ENCODE measurements at places on chromosomes 7 and 10.

GRCh38 chr10:84293574-84294016, 34.8 kb upstream of the CCSER2 start:
- no peak for DNase-seq

- no peak for DNase-seq
Observed at GRCh38 chr10:21517134-21518031, 8.1 kb downstream of the SKIDA1 start.

- DNase-seq: no peak
Observed at GRCh38 chr7:84336766-84337165, 142.2 kb upstream of the SEMA3A start.

DNA sequence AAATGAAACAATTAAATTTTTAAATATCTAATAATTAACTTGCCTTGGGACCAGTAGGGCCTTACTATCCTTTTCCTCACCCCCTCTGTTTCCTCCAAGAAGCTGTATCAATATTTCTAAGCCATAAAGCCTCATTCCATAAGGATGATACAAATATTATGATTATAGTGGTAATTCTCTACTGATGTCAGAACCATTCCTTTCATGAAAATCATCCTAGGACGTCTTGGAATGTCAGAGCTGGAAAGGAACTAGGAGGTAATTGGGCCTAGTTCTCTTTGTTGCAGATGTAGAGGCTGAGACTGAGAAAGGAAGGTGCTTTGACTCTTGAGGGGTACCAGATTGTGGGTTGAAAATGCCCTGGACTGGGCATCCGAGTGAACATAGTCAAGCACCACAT, 766.7 kb upstream of the GHITM start:
- DNase-seq: no peak

GRCh38 chr10:49010295-49010694, 70.7 kb upstream of the LRRC18 start:
- DNase-seq: no peak

DNA sequence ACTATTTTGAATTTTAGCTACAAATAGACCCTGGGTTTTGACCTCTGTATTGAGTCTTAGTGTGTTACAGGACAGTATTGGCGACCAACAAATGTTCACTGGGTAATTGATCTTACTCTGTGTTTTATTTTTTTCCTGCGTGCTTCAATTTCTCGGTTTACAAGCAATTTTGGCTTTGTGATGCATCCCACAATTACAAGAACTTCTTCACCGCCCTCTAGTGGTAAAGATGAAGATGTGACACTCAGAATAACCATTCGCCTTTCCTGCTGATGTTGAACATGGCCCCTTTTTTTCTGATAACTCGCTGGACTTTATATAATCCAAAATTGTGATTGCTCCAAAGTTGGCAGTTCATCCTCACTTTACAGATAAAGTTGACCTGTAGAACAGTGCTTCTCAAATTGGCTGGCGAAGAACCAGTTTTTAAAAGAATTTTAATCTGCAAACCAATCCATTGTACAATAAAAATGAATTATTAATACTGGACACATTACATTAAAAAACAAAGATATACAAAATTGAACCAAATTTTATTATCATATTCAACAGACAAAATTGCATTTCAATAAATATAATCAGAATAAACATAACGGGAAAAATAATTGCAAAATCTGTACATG, 20.2 kb upstream of the SMC3 start:
- DNase-seq: no peak

- DNase-seq: no peak
Observed at GRCh38 chr7:123535517-123535916, 1.1 kb upstream of the IQUB start.

GRCh38 chr10:23344241-23344841, at the start of gene C10orf67:
TSS of gene C10orf67 (minus strand) at chr10:23344797. CDS start at chr10:23344774, 23 bp downstream.
- no peak for DNase-seq

DNA sequence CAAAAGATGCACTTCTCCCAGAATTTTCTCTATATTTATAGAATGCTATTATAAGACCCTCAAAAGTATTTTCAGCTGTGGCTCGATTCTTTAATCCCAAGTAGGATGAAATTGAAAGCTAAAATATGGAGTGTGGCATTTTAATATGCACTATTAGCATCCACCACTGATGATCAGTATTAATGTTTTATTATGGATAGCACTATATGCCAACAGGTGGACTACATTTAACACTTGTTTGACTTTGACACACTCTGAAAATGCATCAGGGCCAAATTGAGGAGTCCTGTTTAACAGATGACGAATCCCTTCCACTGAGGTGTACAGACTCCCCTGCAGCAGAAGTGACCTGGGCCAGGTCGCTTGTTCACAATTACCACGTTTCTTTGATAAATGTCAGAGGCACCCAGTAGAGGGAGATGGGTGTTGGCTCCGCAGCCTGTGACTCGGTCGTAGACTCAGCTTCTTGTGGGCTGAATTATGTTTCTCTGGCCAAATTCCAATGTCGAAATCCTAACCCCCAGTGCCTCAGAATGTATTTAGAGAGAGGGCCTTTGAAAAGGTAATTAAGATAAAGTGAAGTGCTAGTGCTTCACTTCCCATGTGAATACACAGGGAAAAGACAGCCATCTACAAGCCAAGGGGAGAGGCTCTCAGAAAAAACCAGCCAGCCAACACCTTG, 48.1 kb downstream of the WIPF3 start:
- peak; percentile 57 for DNase-seq

- DNase-seq: no peak
Observed at GRCh38 chr10:101237982-101238731, 8.9 kb upstream of the LBX1 start.

DNA sequence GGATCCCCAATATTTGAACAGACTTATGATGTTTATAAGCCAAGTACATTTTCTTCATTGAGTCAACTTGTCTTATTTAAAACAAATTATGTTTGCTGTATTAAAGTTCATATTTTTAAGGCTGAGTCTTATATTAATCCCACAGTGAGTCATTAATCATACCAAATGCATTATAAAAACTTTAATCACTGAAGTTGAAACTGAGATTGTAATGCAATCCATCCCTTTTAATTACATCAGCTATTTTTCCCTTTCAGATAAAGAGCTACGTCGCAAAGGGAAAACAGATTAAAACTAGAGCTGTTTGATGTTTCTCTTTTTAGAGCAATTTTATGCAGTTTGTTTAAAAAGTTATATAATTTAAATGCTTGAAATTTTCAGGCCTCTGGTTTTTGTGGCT, 183.0 kb downstream of the ARID5B start:
- no peak for DNase-seq

- DNase-seq: no peak
Observed at GRCh38 chr7:2261611-2262010, 19.6 kb downstream of the NUDT1 start.

DNA sequence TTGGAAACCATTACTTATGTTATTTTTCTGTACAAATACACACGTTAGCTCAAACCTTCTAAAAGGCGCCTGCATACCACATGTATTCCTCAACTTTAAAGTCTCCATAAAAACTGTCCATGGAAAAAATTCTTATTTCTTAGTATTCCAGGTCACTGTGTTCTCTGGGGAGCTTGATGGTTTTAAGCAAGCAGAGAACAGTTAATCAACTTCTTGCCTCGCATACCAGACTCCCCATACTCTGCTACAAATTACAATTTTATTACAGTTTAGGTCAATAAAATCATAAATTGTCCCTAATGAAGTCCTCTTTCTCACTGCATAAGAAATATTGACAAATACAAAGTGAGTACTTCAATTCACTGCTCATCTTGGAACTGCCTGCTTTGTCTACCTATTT, 77.0 kb upstream of the GPR22 start:
- DNase-seq: no peak

DNA sequence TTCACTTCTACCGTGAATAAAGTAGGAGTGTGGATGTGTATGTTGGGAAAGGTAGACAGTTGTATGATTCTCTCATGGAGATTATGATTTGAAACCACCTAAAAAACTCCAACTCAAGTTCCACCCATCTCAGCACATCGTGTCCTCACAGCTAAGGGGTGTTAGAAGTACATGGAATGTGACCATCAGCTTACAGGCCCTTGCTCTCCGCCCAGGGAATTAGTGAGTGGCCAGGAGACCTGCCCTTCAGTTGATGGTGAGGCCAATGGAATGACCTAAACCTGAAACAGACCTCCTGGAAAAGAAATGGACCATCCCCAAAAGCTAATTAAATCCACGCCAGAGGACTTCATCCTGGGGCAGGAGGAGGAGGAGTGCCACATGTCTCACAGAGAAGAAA, 2.1 kb upstream of the WNT2 start:
- DNase-seq: no peak

GRCh38 chr7:128915841-128916642, 5.5 kb upstream of the KCP start:
- DNase-seq: no peak

DNA sequence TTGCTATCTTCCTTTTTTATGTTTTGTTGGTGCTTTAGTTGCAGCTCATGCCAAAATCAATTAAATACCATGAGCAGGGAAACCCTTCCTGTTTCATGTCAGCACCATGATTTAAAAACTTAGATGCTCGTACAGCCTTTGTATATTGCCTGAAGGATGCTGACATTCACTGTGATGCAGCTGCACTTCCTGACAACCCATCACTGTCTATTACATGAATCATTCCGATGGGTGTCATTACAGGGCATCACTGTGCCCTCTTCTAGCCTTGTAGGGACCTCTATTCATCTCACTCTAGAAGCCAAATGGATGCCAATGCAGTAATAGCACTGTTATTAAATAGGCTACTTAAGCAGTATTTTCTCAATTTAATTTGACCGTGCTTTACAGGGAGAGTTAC, 18.3 kb upstream of the ITGB1 start:
- DNase-seq: no peak

GRCh38 chr10:121362026-121362425, 236.2 kb downstream of the FGFR2 start:
- no peak for DNase-seq

GRCh38 chr7:156458011-156458410, 182.6 kb upstream of the RNF32 start:
- DNase-seq: no peak

GRCh38 chr10:102519246-102519825, 15.6 kb downstream of the SUFU start:
- no peak for DNase-seq

DNA sequence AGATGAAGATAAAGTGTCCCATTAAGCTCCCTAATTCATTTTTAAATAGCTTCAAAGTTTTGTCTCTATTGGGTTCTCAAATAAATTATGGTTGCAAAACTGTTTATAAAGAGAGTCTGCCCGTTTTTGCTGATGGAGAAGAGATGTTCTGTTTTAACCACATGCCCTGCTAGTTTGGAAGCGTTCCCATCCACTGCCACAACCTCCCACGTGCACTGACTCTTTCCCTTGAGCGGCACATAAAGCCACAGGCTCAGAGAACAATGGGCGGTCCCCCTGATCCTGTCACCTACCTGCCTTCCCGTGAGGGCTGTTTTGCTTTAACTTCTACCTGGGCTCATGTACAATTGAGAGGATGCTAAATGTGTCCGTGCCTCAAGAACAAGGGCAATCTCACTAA, 65.5 kb downstream of the CPVL start:
- peak; percentile 17 for DNase-seq

GRCh38 chr7:34603711-34604444, 54.1 kb upstream of the NPSR1 start:
- no peak for DNase-seq

DNA sequence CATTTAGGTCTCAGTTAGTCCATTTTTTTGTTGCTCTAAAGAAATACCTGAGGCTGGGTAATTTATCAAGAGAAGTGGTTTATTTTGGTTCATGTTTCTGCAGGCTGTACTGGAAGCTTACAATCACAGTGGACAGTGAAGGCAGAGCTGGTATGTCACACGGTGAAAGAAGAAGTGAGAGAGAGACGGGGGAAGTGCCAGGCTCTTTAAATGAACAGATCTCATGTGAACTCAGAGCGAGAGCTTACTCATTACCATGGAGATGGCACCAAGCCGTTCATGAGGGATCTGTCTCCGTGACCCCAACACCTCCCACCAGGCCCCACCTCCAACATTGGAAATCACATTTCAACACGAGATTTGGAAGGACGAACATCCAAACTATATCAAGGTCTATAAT, 18.9 kb upstream of the PNLIPRP3 start:
- no peak for DNase-seq

DNA sequence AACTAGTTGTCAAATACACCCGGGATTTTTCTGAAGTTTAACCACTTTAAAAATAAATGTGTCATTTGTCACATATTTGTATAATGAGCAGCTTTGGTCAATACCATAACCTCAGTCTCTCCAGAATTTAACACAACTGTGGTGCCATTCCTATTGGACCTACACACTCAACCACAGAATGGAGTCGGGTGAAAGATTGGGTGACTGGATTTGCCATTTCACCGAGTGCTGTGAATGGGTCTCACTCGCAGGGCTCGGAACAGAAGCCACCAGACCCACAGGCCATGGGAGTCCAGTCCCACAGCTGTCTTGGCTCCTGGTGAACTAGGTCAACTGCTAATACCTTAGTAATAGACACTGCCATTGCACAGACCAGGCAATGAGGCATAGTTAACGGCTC, 298.4 kb downstream of the CCDC3 start:
- DNase-seq: no peak

GRCh38 chr7:5597772-5598171, 174.1 kb upstream of the TNRC18 start:
- no peak for DNase-seq

GRCh38 chr10:75773231-75773780, 341.9 kb downstream of the LRMDA start:
- no peak for DNase-seq

- DNase-seq: no peak
Observed at GRCh38 chr7:28434510-28434909, 22.2 kb downstream of the CREB5 start.

DNA sequence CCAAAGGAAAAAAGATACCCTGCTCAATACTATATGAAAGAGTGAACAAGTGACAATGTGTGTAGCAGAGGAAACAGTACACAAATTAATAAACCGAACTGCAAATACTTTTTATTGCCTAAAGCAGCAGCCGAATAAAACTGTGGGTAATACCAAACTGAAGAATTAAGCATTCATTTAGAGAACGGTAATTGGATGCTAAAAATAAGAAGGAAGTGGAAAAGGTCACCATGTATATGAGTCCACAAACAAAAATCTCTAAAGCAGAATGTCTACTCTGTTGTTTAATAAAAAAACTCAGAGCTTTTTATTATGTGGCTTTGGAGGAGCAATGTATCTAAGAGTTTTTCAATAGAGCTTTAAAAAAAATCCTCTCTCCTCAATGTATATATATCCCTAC, 87.9 kb downstream of the ETV1 start:
- no peak for DNase-seq

GRCh38 chr10:404991-405390, 269.7 kb downstream of the ZMYND11 start:
- DNase-seq: no peak

- DNase-seq: no peak
Observed at GRCh38 chr10:75502838-75503237, 71.4 kb downstream of the LRMDA start.

Data from NCI-H1105 (cell line).